ENCODE measurements at places on chromosomes 11 and 22.

DNA sequence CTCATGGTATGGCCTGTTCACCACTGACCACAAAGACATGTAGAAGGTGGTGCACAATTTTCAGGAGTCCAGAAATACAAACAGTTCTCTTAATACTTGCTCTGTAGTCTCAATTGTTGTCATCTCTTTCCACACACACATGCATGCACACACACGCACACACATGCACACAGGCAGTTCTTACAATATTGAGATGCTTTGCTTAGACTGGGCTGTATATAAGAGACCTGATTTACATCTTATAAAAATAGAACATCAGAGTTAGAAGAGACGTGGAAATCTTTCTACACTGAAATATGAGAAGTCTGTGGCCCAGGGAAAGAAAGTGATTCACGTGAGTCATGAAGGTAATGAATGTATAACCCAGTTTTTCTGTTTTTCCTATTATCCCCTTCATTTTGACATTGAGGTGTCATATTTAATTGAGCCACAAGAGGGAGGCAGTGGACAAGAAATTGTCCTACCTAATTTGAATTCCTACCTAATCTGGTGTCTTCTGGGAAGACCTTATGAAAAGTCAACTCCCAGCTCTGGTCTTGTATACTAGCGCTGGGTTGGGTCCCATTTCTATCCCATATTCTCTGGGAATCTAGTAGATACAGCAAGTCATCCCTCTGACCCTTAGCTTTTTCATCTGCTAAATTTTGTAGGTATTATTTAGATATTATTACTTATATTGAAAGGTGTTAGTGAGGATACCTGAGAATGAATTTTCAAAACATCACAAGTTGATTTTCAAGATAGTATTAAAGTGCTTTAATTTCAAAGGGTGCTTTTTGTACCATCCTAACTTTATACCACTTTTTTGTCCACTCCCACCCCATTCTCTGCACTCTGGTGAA is 14.9 kb upstream of the MS4A4A start:
- DNase-seq = no peak

- DNase-seq = no peak
Observed at GRCh38 chr11:84763931-84764330, 863.2 kb downstream of the DLG2 start.

DNA sequence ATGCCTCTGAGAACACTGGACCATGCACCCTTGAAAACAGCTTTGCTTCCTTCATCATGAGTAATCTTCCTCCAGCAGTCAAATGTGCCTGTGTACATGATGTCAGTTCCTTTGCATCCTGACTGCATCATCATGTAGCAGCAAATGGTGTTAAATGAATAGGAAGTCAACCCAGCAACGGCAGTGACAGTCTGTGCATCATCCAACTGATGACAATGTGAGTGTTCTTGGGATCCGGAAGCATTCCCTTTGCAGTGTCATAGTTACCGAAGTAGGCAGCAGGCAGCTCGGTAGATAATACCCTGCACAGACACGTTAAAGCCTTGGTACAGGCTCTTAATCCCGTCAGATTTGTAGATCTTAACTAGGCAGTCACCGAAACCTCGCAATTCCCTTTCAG is 2.5 kb downstream of the WBP2NL start:
- DNase-seq = no peak

- no peak for DNase-seq
Observed at GRCh38 chr22:43861529-43861928, 784 bp downstream of the SULT4A1 start.

DNA sequence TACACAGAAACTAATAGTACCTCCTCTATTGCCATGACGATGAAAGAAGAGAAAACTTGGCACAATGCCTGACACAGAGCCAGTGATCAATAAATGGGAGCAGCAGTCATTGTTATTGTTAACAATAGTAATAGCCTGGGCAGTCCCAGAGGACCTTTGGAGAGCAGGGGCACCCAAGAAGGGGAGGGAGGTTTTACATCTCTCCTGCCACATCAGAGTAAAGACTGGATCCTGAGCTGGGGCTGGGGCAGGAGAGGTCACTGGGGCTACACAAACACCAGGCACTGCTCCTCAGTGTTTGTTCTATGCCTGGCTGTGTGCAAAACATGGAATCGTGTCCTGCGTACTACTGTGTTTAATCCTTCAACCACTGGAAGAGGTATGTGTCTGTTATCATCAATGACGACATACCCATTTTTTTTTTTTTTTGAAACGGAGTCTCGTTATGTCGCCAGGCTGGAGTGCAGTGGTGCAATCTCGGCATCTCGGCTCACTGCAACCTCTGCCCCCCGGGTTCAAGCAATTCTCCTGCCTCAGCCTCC is 25.0 kb upstream of the CREB3L1 start:
- DNase-seq = no peak

- DNase-seq = no peak
Observed at GRCh38 chr11:105577641-105578040, 32.2 kb upstream of the GRIA4 start.

DNA sequence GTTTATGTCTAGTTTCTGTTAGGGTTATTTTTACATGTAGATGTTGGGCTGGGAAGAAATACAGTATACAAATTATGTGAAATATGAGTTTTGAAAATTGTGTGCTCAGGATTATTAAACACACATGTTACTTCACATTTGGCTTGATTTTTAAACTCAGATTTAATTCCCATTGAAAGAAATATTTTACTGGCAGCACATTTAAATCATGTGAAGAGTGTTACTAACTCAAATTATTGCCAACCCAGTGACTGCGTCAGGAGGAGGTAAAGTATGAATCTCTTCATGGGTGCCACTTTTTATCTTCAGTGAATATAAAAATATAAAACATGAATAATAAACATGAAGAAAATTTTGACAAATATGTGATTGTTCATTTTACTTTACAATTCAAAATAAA is 457.5 kb upstream of the CCDC179 start:
- DNase-seq = no peak

GRCh38 chr11:131219646-131220045 is 150.8 kb upstream of the NTM start:
- no peak for DNase-seq

GRCh38 chr11:118106789-118107335 is 20.1 kb upstream of the SMIM35 start:
- DNase-seq = no peak

- DNase-seq = no peak
Observed at GRCh38 chr11:110481523-110481922, 51.8 kb downstream of the FDX1 start.

DNA sequence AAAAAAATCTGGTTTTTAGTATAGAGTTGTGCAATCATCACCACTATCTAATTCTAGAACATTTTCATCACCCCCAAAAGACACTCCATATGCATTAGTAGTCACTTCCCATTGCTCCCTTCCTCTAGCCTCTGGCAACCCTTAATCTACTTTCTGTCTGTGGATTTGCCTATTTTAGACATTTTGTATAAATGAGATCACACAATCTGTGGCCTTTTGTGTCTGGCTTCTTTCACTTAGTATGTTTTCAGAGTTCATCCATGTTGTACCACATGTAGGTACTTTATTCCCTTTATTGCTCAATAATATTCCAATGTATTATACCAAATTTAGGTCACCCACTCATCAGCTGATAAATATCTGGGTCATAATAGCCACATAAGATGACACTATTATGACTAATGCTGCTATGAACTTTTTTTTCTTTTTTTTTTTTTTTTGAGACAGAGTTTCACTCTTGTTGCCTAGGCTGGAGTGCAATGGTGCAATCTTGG is 67.5 kb upstream of the SCUBE2 start:
- DNase-seq = no peak

DNA sequence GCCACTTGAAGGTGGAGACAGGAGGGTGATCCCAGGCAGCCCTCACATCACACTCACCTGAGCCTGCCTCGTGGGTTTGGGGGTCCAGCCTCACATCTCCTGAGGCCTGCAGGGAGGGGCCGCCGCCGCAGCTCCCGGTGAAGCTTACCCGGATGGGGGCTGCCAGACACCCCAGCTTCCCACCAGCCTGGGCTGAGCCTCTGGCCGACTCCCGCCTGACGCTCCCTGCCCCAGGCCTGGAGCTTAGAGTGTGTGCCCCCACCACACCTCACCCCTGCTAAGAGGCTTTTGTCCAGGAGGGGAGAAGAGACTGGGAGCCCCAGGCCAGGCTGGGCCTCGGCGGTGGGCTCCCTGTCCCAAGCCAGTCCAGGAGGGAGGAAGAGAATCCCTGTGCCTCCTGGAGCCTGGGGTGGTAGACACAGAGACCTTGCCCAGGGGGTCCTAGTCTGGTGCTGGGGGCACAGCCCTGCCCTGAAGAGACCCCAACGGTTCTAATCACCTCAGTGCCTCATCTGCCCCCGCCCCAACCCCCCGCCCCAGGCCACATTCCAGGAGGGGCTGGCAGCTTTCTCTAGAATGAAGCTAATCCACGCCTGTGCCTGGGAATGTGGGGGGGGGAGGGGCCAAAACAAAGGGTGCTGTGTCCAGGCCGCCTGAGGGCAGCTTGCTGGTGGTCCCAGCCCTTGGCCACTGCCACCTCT is at the start of gene SLC16A8:
SLC16A8 (minus strand) TSS at position 254 of the 701 bp plus-strand sequence. CDS start 1,311 bp downstream, outside the sequence.
- DNase-seq = no peak

DNA sequence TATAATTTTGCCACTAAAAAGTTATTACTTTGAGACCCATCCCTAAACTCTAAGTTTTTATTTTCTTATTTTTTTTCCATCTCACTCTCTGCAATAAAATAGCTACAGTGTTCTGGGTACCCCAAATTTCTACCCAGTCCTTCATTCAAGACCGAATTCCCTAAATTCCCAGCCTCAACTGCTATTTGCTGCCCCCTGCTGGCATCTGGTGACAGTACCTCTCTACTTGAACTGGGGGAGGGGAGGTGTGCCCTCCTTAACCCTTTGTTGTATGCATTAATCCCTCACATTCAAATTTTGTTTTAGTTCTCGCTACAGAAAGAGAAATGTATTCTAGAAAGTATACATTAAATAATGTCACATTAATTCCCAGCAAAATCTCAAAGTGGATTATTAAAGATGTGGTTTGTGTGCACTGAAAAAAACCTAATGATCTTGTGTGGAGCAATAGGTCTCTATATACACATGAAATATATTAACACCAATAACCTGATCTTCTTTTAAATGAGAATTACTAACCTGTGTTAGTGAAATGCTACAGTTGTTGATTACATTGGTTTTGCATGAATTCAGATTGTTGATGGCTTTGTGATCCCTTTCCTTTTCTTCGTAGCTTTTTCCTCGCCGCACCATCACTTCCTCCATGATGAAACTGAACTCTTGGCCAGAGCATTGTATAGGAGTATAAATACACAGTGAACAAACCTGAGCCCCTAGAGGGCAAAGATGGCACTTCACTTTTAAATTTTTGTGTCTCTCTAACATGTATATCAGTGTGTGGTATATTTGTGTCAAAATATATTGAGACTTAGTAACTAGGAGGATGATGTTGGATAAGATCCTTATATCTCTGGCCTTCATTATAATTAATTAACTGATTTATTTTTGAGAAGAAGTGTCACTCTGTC is 590.0 kb downstream of the METTL15 start:
- DNase-seq = no peak

DNA sequence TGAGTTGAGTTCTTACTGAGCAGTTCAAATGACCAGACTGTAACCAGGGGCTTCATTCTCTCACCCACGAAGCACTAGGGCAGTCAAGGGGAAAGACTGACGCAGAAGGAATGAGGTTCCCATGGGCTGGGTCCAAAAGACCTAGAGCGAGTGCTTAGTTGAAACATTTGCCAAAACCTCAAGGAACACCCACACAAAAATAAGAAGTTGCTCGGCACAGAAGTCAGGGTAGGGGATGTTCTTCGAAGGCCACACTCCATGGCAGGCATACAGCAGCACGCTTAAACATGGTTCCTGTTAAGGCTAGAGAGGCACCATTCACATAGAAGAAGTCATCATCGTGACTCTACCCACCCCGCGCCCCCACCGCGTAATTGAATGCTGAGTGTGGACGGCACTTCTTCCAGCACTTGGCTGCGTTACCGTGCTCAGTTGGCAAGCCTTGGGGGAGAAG is 52.9 kb downstream of the TIMP3 start:
- DNase-seq = no peak

DNA sequence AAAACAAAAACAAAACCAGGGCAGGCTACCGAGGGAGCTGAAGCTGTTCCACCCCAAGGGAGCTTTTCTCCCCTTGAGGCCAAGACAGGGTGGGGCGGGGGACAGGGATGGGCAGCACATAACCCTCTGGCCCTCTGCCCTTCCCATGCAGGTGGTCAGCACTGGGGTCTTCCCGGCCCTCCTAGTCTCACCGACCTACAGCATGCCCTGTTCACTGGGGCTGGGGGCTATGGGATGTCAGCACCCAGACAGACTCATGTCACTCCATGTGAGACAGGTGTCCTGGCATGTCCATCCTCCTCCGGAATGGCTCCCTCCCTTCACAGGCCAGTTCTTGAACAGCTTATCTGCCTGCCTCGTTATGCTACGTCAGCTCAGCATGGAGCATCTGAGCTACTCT is 51.7 kb downstream of the DSCAML1 start:
- DNase-seq = no peak

DNA sequence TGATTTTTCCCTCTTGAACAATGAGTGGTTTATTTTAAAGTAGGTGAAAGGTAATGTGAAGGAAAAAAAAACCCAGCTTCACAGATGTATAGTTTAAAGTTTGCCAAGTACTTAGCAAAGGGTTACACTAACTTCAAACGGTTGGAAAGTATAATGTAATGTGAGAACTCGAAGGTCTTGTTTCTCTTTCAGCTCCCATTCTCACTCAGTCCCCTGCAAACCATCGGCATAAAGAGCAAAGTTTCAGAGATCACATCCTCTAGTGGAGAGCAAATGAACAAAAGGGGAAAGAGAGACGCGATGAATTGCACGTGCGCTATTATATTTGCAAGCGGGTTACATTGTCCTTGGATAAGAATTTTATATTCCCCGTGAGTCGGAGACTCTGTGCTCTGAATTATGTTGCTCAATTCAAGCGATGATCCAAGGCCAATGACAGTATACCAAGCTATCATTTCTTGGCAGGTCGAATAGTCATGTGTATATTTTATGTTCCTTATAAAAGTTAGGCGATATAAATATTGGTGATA is 37.6 kb upstream of the BIRC3 start:
- DNase-seq = no peak

- no peak for DNase-seq
Observed at GRCh38 chr22:46491946-46492345, 45.5 kb downstream of the CELSR1 start.

DNA sequence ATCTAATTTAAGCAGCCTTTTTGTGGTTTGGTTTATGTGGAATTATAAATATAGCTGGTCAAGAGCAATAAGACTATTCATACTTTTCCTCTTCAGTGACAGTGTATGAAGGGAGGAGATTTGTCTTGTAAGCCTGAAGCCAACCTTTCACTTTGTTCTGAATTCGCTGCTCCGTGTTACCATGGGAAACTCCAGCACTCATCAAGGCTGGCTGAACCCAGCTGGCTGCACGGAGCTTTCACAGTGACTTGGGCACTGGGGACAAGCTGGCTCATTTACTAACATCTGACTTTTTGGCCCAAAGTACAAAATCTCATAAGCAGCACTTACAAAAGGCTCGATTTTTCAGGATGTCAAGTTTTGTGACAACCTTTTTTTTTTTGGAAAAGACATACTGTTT is 120.4 kb upstream of the GRIA4 start:
- no peak for DNase-seq

All from naive thymus-derived CD8-positive, alpha-beta T cell (primary cell).